ENCODE measurements at places on chromosomes 11 and 22. TPM values are rescaled to one million over a fixed set of nuclear protein-coding genes. Genes with fewer than 3 reads are reported as not detected.

Gene ABCC8
- not detected for total RNA-seq

Gene POTEH
- total RNA-seq: not detected

Gene DCPS
- 37.7 TPM for total RNA-seq

Gene TEX12
- 0.32 TPM for total RNA-seq

Gene GRAMD1B
- total RNA-seq: 107 TPM

Gene VPREB1
- not detected for total RNA-seq

Gene CDKN1C
- total RNA-seq: 1.5 TPM

Gene USH1C
- not detected for total RNA-seq

Gene NLRP10
- total RNA-seq: not detected

GRCh38 chr11:120254788-120255518 is 15.0 kb downstream of the POU2F3 start:
- no peak overlapping the region for H3K27ac ChIP-seq
- peaks cover 7% of the 10 kb centered on the region for H3K4me1 ChIP-seq
- no peak overlapping the region for H3K4me3 ChIP-seq
- no peak for DNase-seq
- no peaks in the 10 kb centered on the region for H3K36me3 ChIP-seq
- H3K27me3 ChIP-seq: peaks cover 85% of the 10 kb centered on the region

GRCh38 chr22:23500508-23501260 is 79.4 kb downstream of the IGLL1 start:
- peaks cover 8% of the 10 kb centered on the region for H3K4me1 ChIP-seq
- no peak for DNase-seq
- H3K27ac ChIP-seq: no peak overlapping the region
- H3K27me3 ChIP-seq: no peaks in the 10 kb centered on the region

GRCh38 chr11:102267609-102268008 is 49.7 kb upstream of the BIRC3 start:
- H3K27ac ChIP-seq: no peak overlapping the region
- peak overlapping the region; percentile 81 for H3K4me3 ChIP-seq
- H3K27me3 ChIP-seq: peaks cover 22% of the 10 kb centered on the region
- H3K36me3 ChIP-seq: no peaks in the 10 kb centered on the region
- DNase-seq: no peak

DNA sequence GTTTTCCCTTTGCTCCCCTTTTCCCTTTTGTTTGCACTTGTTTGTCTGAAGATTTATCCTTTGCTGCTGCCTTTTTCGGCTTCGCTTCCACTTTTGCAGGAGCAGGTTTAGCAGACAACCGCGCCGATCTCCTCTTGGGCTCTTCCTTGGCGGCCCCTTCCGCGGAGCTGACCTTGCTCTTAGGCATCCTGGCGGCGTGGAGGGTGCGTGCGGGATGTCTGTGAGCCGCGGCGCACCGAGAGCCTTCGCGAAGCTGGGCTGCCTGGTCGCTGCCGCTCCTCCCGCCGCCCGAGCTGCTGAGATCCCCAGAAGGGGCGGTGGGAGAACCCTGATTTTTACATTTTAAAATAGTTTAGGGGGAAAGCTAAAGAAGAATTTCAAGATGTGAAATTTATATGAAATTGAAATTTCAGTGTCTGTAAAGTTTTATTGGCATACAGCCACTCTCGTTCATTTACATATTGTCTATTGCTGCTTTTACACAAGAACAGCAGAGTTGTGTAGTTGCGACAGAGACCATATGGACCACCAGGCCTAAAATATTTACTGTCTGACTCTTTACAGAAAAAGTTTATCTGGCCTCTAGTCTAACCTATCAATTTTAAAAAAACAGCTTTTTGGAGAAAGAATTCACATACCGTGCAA is 105.2 kb upstream of the RRM1 start:
- DNase-seq: no peak
- no peak overlapping the region for H3K27ac ChIP-seq
- H3K4me3 ChIP-seq: peak overlapping the region; percentile 60
- peaks cover 25% of the 10 kb centered on the region for H3K36me3 ChIP-seq

DNA sequence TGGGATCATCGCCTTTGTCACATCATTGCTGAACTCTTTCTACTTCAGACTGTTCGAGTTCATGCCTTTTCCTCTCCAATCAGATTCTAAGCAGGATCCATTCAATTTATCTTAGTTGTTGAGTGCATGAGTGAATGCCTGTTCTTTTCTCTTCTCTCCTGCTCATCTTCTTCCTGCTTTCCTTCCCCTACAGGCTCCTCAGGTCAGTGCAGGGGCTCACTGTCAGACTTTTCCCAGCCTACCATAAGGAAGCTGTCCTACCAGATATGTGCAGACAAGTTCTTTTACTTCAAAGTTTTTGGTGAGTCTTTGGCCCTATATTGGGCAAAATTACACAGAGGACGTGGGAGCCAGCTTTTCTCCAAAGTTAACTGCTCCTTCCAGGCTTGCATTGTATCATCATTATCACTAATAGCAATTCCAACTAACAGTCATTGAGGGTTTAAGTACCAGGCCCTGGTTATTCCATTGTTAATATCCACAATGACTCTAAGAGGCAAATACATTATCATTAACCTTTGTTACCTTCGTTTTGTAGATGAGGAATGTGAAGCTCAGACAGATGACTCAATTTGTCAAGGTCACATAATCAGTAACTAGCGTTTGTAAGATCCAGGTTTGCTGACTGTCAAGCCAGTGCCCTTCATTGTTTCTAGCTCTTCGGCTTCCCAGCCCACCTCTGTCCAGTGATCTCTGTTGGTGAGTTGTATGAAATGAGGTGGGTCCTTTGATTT is 30.4 kb downstream of the OR6Q1 start:
- H3K36me3 ChIP-seq: no peaks in the 10 kb centered on the region
- H3K4me3 ChIP-seq: no peak overlapping the region
- H3K27ac ChIP-seq: no peak overlapping the region

DNA sequence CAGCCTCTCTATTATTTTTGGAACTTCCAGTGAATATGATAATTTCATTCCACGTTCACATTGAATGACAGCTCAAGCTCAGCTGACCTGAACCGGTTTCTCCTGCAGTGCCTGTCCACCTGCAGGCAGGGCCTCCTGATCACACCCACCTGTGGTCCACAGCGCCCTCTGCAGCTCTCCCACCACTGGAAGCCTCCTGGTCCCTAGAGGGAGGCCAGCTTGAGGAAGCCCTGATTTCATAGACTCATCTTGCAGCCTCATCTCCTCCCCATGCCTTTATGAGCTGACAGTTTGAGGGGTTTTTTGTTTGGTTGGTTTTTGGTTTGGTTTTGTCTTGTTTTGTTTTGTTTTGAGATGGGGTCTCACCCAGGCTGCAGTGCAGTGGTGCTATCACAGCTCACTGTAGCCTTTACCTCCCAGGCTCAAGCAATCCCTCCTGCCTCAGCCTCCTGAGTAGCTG is 29.9 kb upstream of the MALAT1 start:
- H3K27me3 ChIP-seq: no peaks in the 10 kb centered on the region
- no peaks in the 10 kb centered on the region for H3K36me3 ChIP-seq
- H3K4me3 ChIP-seq: peak overlapping the region; percentile 18
- peaks cover 49% of the 10 kb centered on the region for H3K4me1 ChIP-seq

DNA sequence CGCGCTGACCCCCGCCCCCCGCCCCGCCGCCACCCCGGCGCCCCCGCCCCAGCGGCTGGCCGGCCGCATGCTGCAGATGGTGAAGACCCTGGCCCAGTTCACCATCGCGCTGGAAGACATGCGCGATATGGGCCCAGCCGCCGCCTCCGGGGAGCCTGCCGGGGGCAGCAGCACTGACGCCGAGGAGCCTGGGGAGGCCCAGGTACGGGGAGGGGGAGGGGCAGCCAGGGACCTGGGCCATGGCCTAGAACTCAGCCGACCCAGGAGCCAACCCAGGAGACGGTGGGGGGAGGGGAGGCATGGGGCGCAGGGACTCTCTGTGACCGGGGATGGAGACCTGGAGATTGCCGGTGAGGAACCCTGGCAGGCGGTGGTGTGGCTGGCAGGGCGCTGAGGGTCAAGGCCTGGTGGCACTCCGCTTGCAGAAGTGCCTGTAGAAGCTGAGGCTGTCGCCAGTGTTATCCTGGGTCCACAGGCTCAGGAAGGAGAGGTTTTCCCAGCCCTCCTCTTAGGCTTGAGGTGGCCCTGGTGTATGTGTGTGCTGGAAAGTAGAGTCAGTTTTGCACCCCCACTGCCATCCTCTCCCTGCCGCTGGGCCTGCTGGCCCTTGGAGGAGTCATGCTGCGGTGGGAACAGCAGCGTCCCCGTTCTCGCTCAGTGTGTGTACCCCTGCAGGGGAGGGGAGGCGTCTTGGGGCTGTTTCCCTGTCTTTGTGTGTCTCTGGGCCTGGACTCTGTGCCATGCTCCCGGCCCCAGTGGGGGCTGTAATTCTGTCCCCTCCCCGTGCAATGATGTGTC is 32.9 kb upstream of the RELT start:
- H3K4me3 ChIP-seq: no peak overlapping the region
- DNase-seq: no peak
- no peaks in the 10 kb centered on the region for H3K36me3 ChIP-seq
- no peak overlapping the region for H3K27ac ChIP-seq
- no peaks in the 10 kb centered on the region for H3K4me1 ChIP-seq
- H3K27me3 ChIP-seq: no peaks in the 10 kb centered on the region

GRCh38 chr11:1377231-1377780 is 12.4 kb upstream of the BRSK2 start:
- H3K27ac ChIP-seq: no peak overlapping the region
- no peaks in the 10 kb centered on the region for H3K36me3 ChIP-seq
- no peaks in the 10 kb centered on the region for H3K4me1 ChIP-seq
- no peak for DNase-seq
- H3K27me3 ChIP-seq: peaks cover 13% of the 10 kb centered on the region

- H3K4me3 ChIP-seq: peak overlapping the region; percentile 86
- H3K27ac ChIP-seq: no peak overlapping the region
- peaks cover 48% of the 10 kb centered on the region for H3K4me1 ChIP-seq
- no peaks in the 10 kb centered on the region for H3K27me3 ChIP-seq
These were observed 63.6 kb downstream of the PAK1 start for GRCh38 chr11:77410076-77410827.

DNA sequence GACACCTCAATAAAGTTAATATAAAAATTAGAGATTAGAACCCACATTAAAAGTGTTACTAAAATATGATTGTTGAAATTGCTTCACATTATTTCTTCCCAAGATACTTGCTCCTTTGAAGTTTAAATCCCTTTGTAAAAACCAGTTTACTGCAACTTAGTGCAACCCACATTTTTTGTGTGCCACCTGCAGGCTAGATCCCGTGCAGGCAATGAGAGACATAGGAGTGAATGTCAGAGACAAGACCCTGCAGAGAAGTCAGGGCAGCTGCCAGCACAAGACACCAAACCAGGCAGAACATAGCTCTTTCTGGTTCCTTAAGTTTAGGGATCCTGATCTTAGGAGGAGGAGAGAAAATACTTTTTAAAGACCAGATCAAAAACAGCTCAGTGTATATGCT is 142.8 kb upstream of the MTNR1B start:
- DNase-seq: no peak
- no peak overlapping the region for H3K4me3 ChIP-seq
- H3K27ac ChIP-seq: no peak overlapping the region
- H3K27me3 ChIP-seq: no peaks in the 10 kb centered on the region
- no peaks in the 10 kb centered on the region for H3K4me1 ChIP-seq
- no peaks in the 10 kb centered on the region for H3K36me3 ChIP-seq

DNA sequence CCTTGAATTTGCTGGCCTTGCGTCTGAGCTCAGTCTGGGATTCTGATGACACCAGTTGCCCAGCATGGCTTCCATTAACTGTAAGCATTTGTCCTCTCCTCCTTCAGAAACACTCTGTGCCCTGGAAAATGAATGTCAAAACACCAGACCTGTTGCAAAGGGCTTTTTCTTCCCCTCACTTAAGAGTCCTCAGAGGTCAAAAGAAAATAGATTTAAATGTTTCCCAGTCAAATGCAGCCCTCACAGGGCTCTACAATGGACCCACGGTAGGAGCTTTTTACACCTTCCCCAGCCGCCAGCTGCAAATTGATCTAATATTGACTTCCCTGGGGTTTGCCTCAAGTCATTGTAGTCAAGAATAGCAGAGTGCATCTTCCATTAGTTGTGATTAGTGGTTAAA is 332.2 kb downstream of the INSC start:
- H3K27me3 ChIP-seq: no peaks in the 10 kb centered on the region
- no peaks in the 10 kb centered on the region for H3K36me3 ChIP-seq
- no peaks in the 10 kb centered on the region for H3K4me1 ChIP-seq
- no peak overlapping the region for H3K27ac ChIP-seq
- H3K4me3 ChIP-seq: no peak overlapping the region

All from activated T-cell treated with anti-CD3 and anti-CD28 coated beads, Interleukin-2, amount 50 U/mL, for 72 hours (primary cell).